ENCODE measurements at places on chromosomes 3 and 15.

DNA sequence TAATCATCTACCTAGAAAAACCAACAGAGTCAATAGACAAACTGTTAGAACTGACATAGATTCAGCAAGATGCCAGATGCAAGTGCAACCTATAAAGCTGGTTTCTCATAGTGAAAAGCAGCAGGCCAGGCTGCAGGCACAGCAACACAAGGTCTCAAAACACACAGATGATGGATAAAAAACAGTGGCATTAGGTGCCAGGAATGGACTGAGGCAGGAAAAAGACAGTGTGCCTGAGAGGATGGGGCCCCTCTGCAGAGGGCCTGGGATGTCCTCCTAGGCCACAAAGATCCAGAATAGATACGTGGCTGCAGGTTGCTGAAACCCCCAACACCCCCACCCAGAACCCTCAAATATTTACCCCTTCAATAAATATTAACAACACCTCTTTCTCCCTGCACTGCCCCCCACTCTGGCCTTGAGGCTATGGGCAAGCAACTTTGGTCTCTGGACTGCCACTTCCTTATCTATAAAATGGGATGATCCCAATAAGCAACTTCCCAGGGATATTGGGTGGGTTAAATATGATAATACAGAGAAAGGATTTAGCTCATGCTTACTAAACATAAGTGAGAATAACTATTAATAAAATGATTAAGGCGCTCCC lies 35.2 kb upstream of the FGD5 start:
- DNase-seq, result no peak

- DNase-seq, result no peak
Measured at GRCh38 chr3:41247055-41248004, 48.0 kb downstream of the CTNNB1 start.

GRCh38 chr3:143736205-143736997 lies 111.9 kb downstream of the SLC9A9 start:
- no peak for DNase-seq

DNA sequence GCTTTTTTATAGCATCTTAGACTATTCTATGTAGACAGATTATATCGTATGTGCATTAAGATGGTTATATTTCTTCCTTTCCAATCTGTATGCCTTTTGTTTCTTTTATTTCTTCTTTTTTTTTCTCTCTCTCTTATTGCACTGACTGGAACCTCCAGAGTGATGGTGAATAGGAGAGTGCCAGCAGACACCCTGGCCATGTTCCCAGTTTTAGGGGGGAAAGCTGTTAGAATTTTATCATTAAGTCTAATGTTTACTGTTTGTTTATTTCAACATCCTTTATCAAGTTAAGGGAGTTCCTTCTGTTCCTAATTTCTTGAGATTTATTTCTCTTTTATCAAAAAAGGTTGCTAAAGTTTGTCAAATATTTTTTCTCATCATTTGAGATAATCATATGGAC lies 116.6 kb upstream of the LRTM1 start:
- no peak for DNase-seq

DNA sequence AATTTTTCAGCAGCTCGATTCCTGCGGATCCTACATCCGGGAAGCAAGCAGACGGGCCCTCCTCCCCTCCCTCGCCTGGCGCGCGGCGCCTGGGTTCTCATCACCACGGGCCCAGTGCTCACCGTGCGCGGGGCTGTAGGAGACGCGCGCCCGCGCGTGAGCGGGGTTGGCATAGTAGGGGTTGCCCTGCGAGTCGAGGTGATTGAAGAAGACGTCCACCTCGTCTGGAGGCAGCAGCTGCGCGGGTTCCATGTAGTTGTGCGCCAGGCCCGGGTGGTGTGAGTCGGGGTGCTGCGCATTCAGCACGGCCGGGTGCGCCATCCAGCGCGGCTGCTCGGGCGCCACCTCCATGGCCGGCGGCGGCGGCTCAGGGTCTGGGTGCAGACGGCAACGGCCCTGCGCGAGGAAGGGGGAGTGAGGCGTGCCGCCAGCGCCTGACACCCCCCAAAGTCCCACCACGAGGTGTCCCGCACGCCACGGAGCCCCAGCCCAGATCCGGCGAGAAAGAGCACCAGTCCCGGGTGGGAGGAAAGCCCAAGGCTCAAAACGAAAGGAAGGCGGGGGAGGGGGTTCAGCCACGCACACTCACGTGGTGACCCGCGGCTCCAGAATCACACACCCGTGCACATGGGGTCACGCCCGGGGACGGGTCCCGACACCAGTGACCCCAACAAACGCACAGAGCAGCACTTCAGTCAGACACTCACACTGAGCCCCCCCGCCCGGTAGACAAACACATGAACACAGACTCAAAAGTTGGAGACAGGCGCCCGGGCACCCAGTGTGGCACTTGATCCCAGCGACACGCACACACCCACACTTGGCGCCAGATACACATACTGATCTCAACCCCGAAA lies 6.1 kb downstream of the GATA2 start:
- DNase-seq, result no peak

GRCh38 chr3:12884186-12884680 lies 42.9 kb upstream of the RPL32 start:
- peak; percentile 24 for DNase-seq

DNA sequence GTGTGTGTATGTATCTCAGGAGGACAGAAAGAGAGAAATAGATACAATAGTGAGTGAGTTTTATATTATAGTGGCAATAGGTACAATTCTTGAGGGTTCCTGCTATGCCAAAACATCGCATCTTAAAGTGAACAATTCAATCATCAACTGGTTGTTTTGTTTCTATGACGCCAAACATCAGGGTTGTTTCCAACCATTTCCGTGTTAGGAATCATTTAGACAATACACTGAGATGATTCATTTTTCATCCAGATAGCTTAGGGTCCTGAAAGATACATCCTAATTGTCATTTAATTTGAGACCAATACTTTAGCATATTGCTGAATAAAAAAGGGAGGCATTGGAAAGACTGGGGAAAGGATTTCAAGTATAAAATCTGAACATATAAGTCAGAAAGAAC lies 472.2 kb downstream of the MCTP2 start:
- no peak for DNase-seq

DNA sequence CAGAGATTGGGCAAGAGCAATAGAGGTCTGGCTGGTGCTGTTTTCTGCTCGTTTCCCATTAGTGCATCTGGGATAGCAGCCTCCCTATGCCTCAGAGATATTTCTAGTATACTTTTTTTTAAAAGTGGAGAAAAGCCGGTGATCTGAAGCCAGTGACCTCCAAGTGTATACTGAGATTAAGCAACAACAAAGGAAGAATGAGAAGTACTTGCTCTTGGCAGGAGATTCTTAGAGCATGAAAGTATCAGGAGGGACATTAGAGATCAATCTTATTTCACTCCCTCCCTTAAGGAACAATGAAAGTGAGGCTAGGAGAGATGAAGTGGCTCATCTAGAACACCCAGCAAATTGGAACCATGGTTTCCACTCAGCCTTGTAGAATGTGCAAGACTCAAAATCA lies 423.3 kb downstream of the SOX2 start:
- no peak for DNase-seq

- no peak for DNase-seq
Measured at GRCh38 chr3:47476330-47476626, 537 bp upstream of the SCAP start.

GRCh38 chr3:145704020-145704419 lies 457.0 kb downstream of the PLOD2 start:
- no peak for DNase-seq

DNA sequence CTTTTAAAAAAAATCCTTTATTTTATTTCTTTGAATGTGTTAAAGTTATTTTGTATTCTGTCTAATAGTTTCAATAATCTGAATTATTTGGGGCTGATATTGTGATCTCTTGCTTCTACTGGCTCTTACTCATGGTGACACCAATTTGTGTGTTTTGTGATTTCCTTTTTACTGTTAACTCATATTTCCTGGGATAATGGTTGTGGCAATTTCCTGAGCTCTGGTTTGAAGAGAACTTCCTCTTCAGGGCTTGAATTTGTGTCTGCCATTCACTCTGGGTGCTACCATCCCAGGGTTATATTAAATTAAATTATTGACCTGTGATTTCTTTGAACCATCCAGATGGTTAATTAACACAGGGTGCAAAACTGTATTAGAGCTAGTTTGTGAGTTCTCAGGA lies 60.4 kb upstream of the RNF7 start:
- DNase-seq, result no peak

DNA sequence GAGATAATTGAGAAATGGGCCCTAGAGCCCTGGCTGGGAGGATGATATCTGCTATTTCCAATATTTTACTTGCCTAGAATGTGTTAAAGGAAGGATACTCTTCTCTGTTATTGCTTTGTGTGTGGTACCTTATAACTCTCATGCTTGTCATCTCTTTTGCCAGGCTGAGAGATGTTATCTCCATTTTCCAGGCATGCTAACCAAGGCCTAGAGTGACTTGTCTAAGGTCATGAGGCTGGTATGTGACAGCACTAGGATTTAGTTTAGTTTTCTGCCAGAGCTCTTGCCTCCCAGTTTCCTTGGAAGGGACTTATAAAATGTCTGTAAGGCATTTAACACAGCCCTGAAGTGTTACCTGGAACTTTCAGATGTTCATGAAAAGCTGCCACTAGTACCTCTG lies 1.4 kb downstream of the CLK3 start:
- no peak for DNase-seq

GRCh38 chr3:13172644-13173013 lies 99.4 kb upstream of the IQSEC1 start:
- no peak for DNase-seq

DNA sequence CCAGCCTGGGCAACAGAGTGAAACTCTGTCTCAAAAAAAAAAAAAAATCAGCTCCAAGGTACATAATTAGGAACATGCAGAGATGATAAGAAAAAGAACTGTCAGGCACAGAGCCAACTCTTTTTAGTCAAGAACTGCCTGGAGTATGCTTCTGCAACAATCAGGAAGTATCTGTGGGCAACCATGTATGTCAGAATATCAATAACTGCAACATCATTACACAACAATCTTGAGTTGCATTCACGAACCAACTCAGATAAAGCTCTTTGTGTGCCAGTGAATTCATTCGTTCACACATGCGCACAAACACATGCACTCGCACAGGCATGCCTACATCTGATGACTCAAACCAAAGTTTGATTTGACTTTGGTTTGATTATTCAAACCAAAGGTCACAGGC lies 32.1 kb downstream of the EFHB start:
- DNase-seq, result no peak

GRCh38 chr15:90225504-90226234 lies 8.1 kb downstream of the CIB1 start:
- DNase-seq, result no peak

- no peak for DNase-seq
Measured at GRCh38 chr15:93614386-93615104, 525.5 kb upstream of the RGMA start.

GRCh38 chr3:130934442-130935089 lies 40.7 kb downstream of the ATP2C1 start:
- no peak for DNase-seq

- no peak for DNase-seq
Measured at GRCh38 chr15:57403566-57404325, 27.4 kb downstream of the CGNL1 start.

GRCh38 chr3:25594007-25594502 lies 70.7 kb downstream of the TOP2B start:
- DNase-seq, result peak; percentile 31

GRCh38 chr3:138081371-138082084 lies 33.9 kb downstream of the DZIP1L start:
- DNase-seq, result no peak

GRCh38 chr3:127821394-127821793 lies 921 bp downstream of the MGLL start:
- no peak for DNase-seq

DNA sequence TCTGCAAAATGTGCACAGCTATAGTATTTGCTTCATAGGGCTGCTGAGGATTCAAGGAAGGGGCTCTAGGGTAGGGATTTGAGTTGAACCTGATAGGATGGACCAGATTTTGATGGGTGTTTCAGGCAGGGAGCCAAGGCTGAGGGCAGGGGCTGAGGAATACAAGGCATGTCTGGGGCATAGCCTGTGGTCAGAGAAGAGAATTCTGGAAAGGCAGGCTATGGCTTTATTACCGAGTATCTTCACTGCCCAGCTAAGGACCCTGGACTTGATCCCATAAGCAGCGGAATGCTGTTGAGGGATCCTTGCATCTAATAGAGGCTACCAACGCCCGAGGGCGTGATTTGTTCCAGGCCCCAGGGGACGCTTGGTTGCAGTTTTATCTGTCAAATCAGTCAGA lies 193.0 kb upstream of the TLE3 start:
- no peak for DNase-seq

DNA sequence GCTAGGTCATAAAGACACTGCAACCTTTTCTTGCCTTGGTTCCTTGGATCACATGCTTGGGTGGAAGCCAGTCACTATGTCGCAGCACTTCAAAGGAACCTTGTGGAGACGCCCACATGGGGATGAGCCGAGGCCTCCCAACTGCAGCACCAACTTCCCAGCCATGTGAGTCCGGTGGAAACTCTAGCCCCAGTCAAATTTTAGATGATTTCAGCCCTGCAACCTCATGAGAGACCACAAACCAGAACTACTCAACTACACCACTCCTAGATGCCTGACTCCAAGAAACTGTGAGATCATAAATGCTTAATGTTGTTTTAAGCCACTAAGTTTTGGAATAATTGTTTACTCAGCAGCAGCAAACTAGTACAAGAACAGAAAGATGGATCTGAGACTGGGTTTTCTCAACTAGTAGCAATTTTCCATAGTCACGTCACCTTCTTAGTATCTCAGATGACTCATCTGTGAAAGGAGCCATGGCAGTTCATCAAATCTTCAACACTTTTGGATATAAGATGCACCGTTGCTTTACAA lies 86.5 kb downstream of the MB21D2 start:
- no peak for DNase-seq

GRCh38 chr3:18334837-18335601 lies 90.1 kb downstream of the SATB1 start:
- no peak for DNase-seq

GRCh38 chr3:95615592-95616310 lies 1198.6 kb upstream of the EPHA6 start:
- DNase-seq, result no peak

DNA sequence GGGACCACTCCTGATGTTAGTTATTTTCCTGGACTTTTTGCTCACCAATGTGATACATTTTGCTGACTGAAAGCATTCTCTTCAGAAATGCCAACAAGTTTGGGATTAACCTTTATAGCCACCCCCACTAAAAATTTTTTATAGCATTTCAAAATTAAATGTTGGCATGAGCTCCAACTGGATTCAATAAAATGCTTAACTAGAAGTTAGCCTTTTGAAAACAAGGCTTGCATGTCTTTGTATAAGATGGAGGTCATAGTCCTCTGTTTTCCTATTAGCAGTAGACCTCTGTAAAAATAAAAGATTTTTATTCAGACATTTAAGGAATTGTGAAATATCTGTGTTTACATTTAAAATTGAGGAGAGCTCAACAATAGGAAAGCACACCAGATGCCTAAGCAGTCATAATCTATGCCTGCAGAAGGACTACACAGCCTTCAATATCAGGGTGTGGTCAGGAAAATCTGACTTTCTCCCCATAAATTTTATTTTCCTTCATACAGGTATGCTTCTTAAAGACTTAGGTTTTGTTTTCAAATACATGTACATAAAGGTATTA lies 87.2 kb downstream of the DNAJC13 start:
- no peak for DNase-seq

- no peak for DNase-seq
Measured at GRCh38 chr3:99780749-99781148, 36.9 kb upstream of the CMSS1 start.

All from iPS-NIHi11 (cell line).